ENCODE measurements at places on chromosomes 2 and 18.

GRCh38 chr18:42635378-42636048, 480.0 kb downstream of the RIT2 start:
- no peak for DNase-seq

- DNase-seq, result no peak
Observed at GRCh38 chr2:107809835-107810234, 16.9 kb upstream of the RGPD4 start.

- no peak for DNase-seq
Observed at GRCh38 chr2:187294043-187294442, 154.0 kb downstream of the CALCRL start.

- DNase-seq, result no peak
Observed at GRCh38 chr2:165440367-165440766, 29.1 kb upstream of the CSRNP3 start.

DNA sequence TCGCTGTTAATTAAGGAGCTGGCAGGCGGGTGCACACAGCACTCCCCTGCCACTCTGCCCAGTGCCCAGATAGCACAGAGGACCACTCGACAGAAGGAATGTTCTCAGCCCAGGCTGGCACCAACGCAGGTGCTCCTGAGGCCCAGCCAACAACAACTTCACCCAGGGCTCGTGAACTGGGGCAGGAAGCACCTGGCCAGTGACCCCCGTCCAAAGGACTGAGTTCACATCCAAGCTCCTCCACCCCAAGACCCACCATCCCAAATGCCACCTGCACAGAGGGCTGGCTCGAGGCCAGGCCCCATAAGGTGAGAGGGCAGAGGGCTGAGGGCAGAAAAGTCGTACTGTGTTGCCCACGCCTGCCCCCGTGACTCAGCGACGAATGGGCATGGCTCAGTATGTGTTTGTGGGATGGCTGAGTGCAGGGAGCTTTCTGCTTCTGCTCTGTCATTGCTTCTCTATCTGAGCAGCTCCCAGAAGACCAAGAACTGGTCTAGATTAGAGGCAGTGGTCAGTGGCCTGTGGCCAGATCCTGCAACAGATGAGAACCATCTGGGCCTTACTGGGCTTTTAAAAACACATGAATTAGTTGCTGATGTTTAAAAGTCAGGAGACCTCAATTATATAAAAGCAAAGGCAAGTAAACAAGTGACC, 68.4 kb downstream of the POLR1A start:
- DNase-seq, result no peak

- DNase-seq, result no peak
Observed at GRCh38 chr2:128291161-128291843, 27.4 kb downstream of the HS6ST1 start.

GRCh38 chr2:42028571-42029148, 19.2 kb upstream of the PKDCC start:
- no peak for DNase-seq

- DNase-seq, result peak; percentile 18
Observed at GRCh38 chr2:235518322-235519090, 24.7 kb downstream of the AGAP1 start.

- no peak for DNase-seq
Observed at GRCh38 chr18:55083461-55083860, 124.2 kb upstream of the CCDC68 start.

GRCh38 chr2:240300840-240301239, 134.6 kb upstream of the GPC1 start:
- DNase-seq, result no peak

DNA sequence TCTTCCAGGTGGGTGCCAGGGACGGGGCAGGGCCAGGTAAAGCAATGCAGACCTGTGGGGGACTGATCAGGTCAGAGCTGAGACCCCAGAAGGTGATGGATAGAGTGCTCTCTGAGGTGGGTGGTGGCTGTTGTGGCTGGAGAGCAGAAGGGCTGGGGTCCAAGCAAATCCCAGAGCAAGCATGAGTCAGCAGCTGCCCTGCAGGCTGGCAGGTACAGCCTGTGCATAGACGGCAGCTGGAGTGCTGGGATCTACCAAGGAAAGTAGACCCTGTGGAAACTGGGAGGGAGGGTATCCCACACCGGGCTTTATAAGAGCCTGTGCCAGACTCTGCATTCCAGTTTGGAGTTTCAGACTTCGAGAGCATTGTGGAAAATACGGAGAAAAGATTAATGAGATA, 663 bp downstream of the TRIM54 start:
- DNase-seq, result no peak

DNA sequence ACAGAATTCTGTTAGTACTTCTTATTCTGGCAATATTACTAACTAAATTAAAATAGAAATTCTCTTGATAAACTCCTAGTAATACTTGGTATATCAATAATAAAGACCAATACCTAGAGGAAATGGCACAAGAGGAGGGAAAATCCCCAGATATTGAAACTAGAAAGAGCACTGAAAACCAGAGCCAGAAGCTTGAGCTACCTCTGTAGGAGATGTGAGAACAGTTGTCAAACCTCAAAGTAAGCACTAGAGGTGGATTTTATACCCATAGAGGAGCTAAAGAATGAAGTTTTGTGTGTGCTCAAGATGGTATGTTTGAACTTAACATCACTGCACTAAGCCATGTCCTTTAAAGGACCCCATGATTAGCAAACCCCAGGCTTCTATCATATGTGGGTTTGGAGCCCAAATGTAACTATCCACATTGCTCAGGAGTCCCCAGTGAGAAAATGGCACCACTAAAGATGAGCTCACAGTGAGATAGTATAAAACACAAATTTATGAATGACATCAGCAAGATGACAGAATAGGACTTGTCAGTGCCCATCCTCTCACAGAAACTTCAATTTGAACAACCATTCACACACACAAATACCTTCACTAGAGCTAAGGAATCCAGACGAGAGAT, 122.1 kb downstream of the PKP4 start:
- DNase-seq, result no peak

DNA sequence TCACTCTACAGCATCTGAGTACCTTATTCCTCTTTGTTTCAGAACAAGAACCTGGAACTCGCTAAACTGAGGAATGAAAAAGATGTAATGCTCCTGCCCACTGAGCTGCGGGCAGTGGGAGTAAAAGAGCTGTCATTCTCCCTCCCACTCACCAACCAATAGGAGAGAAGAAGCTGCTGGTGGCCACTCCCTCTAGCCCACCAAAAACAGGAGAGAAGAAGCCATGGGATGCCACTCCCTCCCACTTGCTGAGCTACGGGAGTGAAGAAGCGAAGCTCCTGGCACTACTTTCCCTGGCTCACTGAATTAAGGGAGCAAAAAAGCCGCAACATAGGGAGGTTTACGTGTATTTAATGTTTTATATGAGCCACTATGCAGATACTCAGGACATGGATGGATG, 53.7 kb downstream of the RIT2 start:
- DNase-seq, result no peak

All from LoVo (cell line).